Left renal cortex interstitium (tissue), 4 donors: ENCODE measurements at places on chromosomes 2 and 18. TPM values are rescaled to one million over a fixed set of nuclear protein-coding genes. Genes with fewer than 3 reads are reported as not detected.
A peak's percentile ranks its signal among the peaks of the same experiment; 100 is the strongest.

GRCh38 chr2:105261061-105261460 is 19.5 kb downstream of the GPR45 start:
- no peak for DNase-seq

GRCh38 chr18:69401226-69401971 is 711 bp downstream of the DOK6 start:
- DNase-seq = peak; percentile 11

DNA sequence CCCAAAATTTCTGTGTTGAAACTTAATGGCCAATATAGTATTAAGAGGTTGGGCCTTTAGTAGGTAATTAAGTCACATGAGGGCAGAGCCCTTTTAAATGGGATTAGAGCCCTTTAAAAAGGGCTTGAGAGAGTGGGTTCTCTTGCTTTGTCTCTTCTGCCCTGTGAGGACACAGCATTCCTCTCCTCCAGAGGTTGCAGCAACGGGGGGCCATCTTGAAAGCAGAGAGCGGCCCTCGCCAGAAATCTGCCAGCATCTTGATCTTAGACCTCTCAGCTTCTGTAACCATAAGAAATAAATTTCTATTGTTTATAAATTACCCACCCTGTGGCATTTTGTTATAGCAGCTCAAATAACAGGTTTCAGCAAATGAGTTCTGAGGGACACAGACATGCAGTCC is 305.0 kb upstream of the LRP1B start:
- no peak for DNase-seq

- DNase-seq = no peak
Measured at GRCh38 chr18:36650266-36650665, 178.5 kb downstream of the TPGS2 start.

DNA sequence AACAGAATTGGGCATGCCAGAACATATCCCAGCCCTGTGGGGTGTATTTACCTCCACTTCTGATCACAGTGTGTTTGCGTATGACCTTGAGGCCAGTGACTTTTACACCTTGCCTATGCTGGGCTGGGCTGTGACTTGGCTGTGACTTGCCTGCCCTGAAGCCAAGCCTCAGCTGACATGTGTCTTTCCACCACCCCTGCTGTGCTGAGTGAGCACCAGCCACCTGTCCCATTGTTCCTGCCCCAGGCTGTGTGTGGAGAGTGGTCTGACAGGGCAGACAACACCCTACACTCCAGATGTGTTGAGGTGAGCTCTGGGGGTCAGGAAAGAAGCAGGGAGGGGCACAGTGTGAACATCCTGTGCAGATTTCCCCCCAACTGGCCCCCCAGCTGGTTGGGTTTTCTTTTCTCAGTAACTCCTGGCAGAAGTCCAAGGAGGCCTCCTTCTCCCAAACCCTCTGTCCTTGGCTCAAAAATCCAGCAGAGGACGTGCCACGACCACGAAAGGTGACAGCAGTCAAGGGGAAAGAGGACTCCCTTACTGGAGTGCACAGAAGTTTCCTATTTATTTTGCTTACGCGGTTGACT is 5.1 kb upstream of the STEAP3 start:
- DNase-seq = no peak

DNA sequence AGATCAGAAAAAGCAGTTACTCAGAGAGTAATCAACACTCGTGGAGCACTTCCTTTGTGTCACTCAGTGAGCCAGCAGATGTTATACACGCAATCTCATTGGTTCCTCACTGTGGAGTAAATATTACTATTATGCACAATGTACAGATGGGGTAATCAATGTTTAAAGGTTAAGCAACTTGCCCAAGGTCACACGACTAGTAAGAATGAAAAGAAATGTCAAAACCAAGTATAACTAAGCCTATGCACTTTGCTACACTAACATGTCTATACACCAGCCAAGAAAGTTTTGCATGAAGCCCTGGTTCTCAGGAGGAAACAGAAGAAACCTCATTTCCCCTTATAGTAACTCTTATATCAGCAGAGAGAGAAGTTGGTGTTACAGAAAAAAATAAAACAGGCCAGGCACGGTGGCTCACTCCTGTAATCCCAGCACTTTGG is 5.4 kb downstream of the METTL21A start:
- no peak for DNase-seq

DNA sequence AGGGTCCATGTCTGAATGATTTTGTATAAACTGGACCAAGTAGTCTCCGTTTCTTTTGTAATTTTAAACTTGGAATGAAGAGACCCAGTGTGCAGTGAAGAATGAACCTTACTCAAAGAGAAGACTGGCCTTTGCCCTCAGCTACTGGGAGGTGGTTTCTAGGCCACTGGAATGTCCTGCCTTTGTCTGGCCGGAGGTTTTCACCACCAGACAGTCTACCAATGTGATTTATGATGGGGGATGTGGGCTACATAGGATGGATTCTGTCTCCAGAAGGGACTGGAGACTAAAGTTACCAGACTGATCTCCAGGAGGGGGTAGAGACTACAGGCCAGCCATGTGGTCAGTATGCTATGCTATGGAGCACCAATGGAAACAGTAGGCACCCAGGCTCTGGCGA is 42.8 kb upstream of the RAB31 start:
- DNase-seq = no peak

GRCh38 chr18:61738488-61738887 is 154.3 kb downstream of the RNF152 start:
- no peak for DNase-seq

- DNase-seq = peak; percentile 62
Measured at GRCh38 chr2:206981739-206982340, 42.5 kb downstream of the CPO start.

DNA sequence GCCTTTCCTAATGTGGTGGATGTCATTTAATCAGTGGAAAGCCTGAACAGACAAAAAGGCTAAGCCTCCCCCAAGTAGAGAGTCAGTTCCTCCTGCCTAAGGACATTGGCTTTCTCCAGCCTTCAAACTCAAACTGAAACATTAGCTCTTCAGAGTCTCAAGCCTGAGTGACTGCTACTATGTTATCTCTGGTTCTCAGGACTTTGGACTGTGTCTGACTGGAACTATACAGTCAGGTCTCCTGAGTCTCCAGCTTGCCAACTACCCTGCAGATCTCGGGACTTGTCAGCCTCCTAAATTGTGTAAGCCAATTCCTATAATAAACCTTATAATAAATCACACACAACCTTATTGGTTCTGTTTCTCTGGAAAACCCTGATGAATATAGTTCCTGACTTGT is 12.6 kb downstream of the HYCC2 start:
- no peak for DNase-seq

DNA sequence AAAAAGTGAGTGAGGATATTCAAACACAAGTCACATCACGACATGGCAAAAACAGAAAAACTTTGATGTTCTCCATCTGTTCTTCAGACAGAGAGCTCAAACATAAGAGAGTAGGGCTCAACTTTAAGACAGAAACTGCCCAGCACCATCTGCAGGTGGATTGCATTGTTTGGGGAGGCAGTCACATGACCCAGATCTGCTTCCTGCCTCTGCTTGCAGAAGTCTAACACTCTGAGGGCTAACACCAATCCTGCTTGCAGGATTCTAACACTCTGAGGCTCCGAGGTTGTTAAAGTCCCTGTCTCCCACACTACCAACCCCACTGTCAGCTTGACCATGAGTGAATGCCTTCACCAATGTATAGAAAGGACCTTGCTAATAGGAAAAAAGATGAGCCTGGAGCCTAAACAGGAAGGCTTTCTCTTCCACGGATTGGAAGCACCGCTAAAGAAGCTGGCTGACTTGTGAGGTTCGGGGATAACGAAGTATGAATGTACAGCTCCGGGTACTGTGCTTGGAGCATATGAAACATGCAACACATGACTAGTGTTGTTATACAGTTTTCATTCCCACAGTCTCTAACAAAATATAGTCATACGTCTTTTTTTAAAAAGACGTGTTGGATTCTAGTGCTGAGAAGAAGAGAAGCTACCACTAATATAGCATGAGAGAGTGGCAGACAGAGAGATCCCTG is 176.6 kb upstream of the CREB1 start:
- no peak for DNase-seq

GRCh38 chr2:219296631-219297391 is 12.4 kb downstream of the PTPRN start:
- no peak for DNase-seq

GRCh38 chr2:26075173-26075572 is 41.3 kb downstream of the RAB10 start:
- DNase-seq = no peak

DNA sequence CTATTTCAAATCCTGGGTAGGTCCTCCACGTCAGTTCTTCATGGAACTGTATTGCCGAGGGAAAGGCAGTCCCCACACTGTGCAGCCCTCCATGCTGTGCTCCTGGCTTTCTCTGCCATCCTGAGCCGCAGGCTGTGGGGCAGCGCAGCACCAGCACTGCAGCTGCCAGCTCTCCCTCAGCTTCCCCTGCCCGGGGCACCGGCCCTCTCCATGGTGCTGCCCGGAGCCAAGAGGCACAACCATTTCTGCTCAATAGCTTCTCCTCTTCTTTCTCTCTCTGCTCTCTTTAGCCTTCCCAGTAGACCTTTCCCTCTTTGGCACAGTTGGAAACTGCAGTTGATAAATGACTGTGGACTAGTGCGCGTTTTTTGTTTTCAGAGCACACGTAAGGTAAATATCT is 12.1 kb downstream of the ANKRD23 start:
- DNase-seq = no peak

DNA sequence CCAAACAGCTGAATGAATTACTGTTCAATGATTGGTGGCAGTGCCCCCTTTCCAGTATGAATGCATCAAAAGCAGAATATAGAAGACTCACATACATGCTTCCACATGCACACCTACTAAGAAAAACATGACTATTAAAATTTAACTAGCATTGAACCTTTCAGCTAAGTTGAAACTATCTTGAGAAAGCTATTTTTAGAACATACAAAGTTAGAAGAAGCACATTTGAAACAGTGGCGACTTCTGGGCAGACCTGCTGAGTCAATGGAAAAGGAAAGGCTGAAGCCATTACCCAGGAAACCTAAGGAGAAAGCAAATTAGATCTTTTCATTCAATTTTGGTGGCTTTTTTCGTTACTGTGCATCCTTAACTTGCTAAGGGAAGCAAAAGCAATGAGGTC is 55.9 kb downstream of the PLA2R1 start:
- no peak for DNase-seq

GRCh38 chr18:22879293-22879692 is 53.8 kb upstream of the RBBP8 start:
- no peak for DNase-seq

- no peak for DNase-seq
Measured at GRCh38 chr2:80519699-80520291, 215.2 kb upstream of the LRRTM1 start.

- DNase-seq = no peak
Measured at GRCh38 chr2:68152681-68153347, 4.9 kb upstream of the PNO1 start.

DNA sequence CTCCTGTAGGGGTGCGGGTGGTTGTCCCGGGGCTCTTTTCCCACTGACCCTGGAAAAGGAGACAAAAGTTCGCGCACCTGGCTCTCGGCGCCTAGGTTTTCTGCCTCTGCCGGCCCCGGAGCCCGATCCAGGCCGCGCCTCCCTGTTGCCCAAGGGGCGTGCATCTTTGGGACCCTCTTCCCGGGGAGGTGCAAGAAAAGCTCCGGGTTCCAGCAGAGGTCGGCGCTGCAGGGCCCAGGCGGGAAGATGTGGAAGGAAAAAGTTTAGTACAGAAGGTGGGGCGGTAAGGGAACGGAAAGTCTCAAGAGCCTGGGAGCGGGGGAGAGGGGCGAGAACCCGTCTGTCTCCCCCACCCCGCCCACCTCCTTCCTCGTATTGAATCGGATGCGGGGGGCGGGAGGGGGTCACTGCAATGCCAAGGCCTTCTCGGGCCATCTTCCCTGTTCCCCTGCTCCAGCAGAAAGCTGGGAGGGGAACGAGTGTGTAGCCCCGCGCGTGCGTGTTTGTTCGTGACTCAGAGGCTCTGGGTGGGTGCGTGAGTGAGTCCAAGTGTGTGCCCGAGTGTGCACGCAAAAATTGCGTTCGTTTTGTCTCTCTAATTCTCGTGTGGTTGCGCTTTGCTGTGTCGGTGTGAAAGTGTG is 6.3 kb upstream of the EN1 start:
- no peak for DNase-seq

GRCh38 chr2:126029316-126029715 is 626.6 kb upstream of the GYPC start:
- DNase-seq = no peak

GRCh38 chr2:64996871-64997307 is 7.7 kb downstream of the SLC1A4 start:
- no peak for DNase-seq

- no peak for DNase-seq
Measured at GRCh38 chr2:16294791-16295190, 354.4 kb downstream of the MYCN start.

- no peak for DNase-seq
Measured at GRCh38 chr2:34734662-34735061, 1135.6 kb upstream of the FAM98A start.

DNA sequence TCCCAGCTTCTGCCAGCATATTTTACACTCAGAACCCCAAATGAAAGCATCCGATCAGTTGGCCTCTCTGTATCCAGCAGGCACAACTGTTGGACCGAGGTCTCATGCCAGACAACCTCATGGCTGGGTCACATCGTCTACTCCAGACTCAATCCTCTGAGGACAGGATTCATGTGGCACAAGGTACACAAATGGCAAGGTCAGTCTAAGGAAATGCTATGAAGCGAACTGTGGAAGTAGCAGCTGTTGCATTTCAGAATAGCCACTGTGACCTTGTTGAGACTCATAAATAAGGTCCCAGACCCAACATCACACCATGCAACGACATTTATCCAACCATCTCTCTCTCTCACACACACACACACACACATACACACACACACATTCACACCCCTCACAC is 7.1 kb upstream of the FZD7 start:
- DNase-seq = no peak

DNA sequence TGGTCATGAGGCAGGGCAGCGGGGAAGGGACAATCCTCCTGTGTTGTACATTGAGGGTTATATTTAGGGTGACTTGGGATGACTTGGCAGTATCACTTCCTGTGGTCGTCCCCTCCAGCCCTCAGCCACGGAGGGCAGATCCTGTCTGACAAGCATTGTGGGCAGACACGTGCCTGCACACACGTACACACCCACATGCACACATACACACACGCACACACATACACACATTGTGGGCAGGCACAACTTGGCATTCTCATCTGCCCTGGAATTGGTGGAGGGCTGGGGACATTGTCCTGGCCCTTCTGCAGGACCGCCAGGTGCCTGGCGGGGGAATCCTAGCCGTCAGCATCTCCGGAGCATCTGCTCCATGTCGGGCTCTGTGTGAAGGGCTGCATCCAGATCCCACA is 47.6 kb downstream of the ODC1 start:
- no peak for DNase-seq

The TPO gene
- 0.12 TPM for polyA plus RNA-seq

The TMEM182 gene
- 7.7 TPM for polyA plus RNA-seq

The GALR1 gene
- polyA plus RNA-seq = 0.26 TPM

The VAMP8 gene
- polyA plus RNA-seq = 99.5 TPM

The CDH19 gene
- 0.41 TPM for polyA plus RNA-seq

The CXCR1 gene
- not detected for polyA plus RNA-seq

The THUMPD2 gene
- 21.7 TPM for polyA plus RNA-seq

The FBXO41 gene
- 1.7 TPM for polyA plus RNA-seq

The SERPINB7 gene
- polyA plus RNA-seq = 0.54 TPM
